ENCODE measurements at places on chromosomes 3 and 15.
A peak's percentile ranks its signal among the peaks of the same experiment; 100 is the strongest.

GRCh38 chr3:13528217-13528867 is 20.6 kb upstream of the FBLN2 start:
- DNase-seq, result no peak

DNA sequence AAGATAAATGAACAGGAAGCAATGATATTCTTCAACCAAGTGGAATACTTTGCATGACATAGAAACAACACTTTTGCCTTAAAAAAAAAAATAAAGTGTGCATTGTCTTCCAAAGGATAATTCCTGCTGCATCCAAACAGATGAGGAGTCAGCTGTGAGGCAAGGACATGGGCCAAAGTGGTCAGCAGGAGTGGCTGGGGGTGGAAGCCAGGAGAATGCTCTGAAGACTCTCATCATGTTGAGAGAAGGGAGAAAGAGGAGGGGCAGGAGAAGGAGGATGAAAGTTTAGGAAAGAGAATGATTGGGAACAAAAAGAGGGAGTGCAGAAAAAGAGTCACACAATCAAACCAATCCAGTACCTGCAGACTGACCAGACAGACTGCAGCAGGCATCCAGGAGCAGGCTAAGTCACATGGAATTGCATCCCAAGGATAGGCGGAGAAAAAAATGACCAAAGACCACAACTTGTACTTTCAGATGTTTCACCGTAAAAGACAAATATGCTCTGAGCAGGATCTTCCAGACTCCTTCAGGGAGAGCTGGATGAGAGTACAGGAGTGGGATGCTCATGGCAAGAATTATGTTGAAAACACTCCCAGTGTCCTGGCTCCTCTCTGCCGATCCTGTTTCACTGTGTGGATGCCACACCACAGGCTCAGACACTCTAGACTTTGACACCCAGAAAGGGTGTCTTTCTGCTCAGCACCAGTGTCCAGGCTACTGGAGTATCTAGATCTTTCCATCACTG is 11.9 kb downstream of the ABI3BP start:
- no peak for DNase-seq

- DNase-seq, result no peak
These were observed 1032.5 kb upstream of the CADM2 start for GRCh38 chr3:83926291-83926690.

DNA sequence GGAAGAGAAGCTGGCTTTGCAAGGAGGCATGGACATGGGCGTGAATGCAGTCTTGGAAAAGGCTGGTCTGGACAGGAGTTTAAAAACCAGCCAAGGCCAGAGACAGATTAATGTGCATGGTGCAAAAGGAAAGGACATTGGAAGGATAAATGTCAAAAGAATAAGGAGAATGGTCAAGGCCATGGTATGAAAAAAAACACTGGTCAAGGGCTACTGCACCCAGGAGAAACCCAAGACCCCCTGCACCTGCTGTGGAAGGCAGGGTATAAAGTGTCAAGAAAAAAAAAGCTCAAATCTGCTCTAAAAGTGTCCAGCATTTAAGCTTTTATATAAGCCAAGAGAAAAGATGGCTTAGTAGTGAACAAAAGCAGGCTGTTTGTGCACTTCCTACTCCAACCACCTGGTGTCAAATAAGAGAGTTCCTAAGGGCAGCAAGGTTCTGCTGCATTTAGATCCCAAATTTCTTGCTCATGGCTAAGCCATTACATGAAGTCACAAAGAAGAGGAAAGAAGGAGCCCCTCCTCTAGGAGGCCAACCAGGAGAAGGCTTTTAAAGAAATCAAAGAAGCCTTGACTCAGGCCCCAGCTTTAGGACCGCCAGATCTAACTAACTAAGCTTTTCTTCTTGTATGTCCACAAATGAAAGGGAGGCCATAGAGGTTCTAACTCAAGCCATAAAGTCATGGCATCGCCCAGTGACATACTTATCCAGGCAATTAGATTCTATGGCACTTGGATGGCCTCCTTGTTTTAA is 16.9 kb downstream of the CCR4 start:
- DNase-seq, result no peak

GRCh38 chr3:126661532-126662364 is 6.8 kb upstream of the TXNRD3 start:
- DNase-seq, result no peak

DNA sequence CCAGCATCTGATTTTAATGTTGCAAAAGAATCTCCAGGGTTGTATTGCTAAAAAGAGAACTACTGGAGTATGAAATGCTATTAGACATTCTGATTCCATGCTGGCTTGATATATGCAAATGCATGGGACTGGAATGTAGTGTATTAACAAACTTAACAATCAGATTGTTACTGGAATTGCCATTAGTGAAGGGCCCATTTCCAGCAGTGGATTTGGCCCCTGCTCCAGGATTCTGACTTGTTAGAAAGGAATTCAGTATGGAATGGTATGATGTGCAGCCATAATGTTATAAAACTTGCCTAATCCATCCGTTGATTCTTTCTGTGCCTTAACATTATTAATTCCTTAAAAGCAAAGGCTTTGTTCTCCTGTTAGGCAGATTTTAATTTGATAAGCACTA is 7.9 kb downstream of the ARRDC4 start:
- no peak for DNase-seq

DNA sequence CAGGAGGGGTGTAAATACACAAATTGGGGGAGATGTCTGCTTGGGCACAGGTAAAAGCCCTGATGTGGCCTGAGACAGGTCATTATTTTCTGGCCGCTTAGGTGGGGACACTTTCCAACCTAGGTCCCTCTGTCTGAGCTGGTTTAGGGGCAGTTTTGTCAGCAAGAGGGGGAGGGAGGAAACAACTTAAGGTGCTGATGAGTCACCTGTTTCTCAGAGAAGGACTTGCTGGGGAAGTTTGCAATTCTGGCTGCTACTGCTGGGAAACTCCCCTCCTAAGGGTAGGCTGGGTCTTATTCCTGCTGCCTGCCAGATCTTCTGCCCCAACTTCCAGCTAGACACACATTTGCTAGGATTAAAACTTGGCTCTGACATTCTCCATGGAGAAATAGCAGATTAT is 4.8 kb upstream of the RHOV start:
- DNase-seq, result no peak

GRCh38 chr3:32474201-32474600 is 28.5 kb downstream of the CMTM6 start:
- no peak for DNase-seq

DNA sequence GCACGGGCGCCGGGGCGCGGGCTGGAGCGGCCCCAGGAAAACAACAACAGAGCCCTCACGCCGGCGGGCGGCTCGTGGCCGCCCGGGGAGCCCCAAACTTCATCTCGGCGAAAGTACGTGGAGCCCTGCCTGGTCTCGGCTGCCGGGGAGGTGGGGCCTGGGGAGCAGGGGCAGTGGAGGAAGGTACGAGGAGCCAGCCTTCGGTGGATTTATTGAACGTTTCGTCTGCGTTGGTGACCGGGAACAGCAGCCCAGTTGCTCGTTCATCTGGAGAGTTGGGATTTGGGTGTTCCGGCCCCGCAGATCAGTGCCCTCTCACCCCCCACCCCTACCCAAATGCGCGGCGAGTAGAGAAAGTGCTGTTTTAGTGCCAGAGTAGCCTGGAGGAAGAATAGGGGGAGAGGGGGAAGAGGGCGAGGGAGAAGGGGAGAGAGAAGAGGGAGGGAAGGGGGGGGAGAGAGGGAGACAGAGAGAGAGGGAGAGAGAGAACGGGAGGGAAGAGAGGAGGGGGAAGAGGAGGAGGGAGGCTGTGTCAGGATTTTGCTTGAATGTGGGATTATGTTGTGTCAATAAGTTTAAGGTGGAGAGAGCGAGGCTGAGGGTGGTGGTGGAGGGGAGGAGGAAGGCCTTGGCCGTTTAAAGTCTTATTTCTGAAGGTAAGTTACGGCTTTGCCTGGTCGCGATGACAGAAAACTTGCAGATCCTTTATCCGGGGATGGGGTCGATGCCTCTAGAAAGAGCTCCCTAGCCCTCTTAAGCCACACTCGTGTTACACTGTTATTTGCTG is 970 bp downstream of the BBX start:
- no peak for DNase-seq

- no peak for DNase-seq
These were observed 28.9 kb upstream of the ESYT3 start for GRCh38 chr3:138405486-138405885.

- no peak for DNase-seq
These were observed 83.3 kb downstream of the ADCY5 start for GRCh38 chr3:123365450-123366143.

DNA sequence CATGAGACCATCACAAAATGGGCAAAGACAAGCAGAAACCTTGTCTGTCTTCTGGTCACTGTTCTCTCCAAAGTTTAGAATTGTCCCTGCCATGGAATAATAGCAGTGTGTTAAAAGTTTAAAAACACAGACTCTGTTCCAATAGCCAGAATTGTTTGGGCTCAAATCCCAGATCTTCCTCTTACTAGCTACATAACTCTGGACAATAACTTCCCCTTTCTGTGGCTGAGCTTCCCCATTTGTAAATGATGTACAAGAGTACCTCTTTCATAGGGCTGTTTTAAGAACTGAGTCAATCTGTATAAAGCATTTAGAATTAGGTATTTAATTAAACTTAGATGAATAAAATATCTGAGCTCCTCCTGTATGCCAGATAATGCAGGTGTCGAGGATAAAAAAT is 623.0 kb downstream of the NTRK3 start:
- no peak for DNase-seq

DNA sequence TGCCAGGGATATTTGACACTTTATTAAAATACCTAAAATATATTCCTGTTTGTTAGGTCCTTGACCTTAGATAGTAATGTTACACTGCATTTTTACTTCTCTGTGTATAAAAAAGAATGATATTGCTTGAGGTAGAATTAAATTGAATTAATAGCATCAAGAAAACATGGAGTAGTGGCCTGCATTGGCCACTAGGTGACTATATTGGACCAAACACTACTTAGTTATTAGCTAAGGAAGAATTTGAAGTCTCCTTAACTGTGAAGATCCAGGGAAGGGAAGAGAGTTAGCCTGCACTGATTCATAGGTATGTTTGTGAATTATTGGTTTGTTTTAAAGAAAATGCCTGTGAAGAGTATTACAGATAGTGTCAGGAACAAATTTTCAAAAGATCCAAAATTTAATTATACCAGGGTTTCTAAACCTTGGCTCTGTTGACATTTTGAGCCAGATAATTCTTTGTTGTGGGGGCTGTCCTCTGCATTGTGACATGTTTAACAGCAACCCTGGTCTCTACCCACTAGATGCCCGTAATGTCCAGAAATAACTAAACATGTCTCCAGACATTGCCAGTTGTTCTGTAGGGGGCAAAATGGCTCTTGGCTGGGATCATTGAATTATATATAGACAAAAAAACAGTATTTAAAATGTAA is 103.6 kb upstream of the THSD4 start:
- no peak for DNase-seq

GRCh38 chr3:79551997-79552396 is 215.8 kb downstream of the ROBO1 start:
- DNase-seq, result no peak

- no peak for DNase-seq
These were observed 30.3 kb downstream of the CLRN1 start for GRCh38 chr3:150942221-150942620.

- DNase-seq, result no peak
These were observed 42.9 kb downstream of the SIDT1 start for GRCh38 chr3:113575206-113575605.

GRCh38 chr15:91385311-91385710 is 285.3 kb downstream of the SV2B start:
- DNase-seq, result no peak

- DNase-seq, result no peak
These were observed 532 bp downstream of the B4GALT4 start for GRCh38 chr3:119240101-119240590.

GRCh38 chr3:15271785-15272381 is 60.5 kb downstream of the SH3BP5 start:
- DNase-seq, result peak; percentile 93

DNA sequence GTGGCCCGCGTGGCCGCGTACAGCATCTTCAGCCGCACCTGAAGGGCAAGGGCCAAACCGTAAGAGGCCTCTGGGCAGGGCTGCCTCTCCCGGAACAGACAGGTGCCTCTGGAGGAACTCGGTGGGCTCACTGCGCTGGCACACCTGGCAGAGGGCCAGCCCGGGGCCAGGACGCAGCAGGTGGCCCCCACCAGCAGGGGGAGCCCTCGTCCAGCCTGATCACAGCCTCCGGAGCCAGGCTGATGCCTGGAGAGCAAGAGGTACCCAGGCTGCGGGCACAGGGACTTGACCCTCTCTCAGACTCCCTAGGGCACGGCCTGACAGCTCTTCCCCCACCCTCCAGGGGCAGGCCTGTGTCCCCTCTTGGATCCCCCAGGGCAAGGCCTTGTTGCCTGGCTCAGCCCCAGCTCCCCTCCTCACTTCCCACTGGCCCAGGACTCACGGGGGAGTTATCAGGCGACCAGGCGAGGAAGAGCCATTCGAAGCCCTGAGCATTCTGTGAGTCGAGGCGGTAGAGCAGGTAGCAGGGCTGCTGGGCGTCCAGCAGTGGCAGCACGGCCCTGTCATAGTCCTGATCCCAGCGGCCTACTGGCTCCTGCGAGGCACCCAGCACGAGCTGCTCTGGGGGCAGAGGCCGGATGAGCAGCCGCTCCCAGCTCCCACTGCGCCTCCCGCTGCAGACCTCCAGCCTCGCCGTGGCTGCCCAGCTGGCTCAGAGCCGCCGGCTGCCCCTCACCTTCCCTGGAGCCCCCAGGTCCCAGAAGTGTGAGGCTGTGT is 6.2 kb upstream of the TLR9 start:
- DNase-seq, result peak; percentile 95

DNA sequence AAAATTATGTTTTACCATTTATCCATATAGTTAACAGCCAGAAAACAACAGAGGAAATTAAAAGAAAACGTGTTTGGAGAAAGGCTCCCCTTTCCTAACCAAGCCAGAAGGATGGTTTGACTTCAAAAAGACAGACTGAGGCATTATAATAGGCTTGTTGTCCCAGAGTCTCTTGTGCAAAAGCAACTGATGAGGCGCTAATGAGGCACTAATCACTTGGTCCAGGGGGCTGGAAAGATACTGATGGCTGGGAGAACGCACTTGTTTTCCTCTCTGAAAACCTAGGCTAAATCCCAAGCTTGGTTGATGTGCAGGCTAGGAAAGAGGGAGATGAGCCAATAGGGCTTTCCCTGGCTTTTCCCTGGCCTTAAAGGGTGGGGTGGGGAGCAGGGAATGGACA is 389.6 kb downstream of the NTRK3 start:
- DNase-seq, result no peak

DNA sequence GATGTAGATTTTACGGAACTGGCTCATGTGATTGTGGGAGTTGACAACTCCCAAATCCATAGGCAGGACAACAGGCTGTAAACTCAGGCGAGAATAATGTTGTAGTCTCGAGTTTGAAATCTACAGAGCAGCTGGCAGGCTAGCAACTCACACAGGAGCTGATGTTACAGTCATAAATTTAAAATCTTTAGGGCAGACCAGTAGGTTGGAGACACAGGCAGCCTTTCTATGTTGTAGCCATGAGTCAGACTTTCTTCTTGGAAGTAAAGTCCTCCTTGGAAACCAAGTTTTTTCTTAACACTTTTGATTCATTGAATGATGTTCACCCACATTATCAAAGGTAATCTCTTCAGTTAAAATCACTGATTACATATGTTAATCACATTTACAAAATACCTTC is 89.1 kb upstream of the ALCAM start:
- no peak for DNase-seq

GRCh38 chr15:56491110-56491722 is 26.3 kb upstream of the MNS1 start:
- DNase-seq, result peak; percentile 42

GRCh38 chr3:113147681-113148261 is 63.6 kb upstream of the BOC start:
- no peak for DNase-seq

- peak; percentile 47 for DNase-seq
These were observed 46.0 kb downstream of the ALDH1L1 start for GRCh38 chr3:126134219-126134975.

- DNase-seq, result no peak
These were observed 4.1 kb upstream of the CLPX start for GRCh38 chr15:65189102-65189740.

GRCh38 chr3:83770664-83771402 is 1188.0 kb upstream of the CADM2 start:
- no peak for DNase-seq

Data from CD8-positive, alpha-beta T cell (primary cell).